GM12878 (cell line): ENCODE measurements at places on chromosomes 12 and 14. TPM values are rescaled to one million over a fixed set of nuclear protein-coding genes. Genes with fewer than 3 reads are reported as not detected.

DNA sequence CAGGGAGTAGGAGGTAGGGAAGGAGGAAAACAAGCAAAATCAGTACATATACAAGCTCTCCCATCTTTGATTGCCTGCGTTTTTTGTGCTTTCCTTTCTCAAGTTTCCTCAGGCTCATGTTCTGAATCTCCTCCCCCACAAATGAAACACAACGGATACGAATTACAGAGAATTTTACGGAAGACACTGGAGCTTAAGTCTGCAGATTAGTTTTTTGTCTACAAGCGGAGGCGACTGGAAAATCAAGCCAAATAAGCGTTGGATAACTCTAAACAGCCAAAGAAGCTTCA is 612 bp downstream of the WBP11 start:
- H3K4me1 ChIP-seq, result peaks cover 3% of the 10 kb centered on the region; the same call in 1 of the 2 replicates
- peak overlapping the region; percentile 98 for H3K4me3 ChIP-seq
- no peaks in the 10 kb centered on the region for H3K27me3 ChIP-seq
- no peak for DNase-seq

GRCh38 chr14:48398675-48399282 is 723.4 kb upstream of the MDGA2 start:
- DNase-seq, result no peak
- no peaks in the 10 kb centered on the region for H3K4me1 ChIP-seq
- H3K36me3 ChIP-seq, result no peaks in the 10 kb centered on the region
- no peak overlapping the region for H3K4me3 ChIP-seq

DNA sequence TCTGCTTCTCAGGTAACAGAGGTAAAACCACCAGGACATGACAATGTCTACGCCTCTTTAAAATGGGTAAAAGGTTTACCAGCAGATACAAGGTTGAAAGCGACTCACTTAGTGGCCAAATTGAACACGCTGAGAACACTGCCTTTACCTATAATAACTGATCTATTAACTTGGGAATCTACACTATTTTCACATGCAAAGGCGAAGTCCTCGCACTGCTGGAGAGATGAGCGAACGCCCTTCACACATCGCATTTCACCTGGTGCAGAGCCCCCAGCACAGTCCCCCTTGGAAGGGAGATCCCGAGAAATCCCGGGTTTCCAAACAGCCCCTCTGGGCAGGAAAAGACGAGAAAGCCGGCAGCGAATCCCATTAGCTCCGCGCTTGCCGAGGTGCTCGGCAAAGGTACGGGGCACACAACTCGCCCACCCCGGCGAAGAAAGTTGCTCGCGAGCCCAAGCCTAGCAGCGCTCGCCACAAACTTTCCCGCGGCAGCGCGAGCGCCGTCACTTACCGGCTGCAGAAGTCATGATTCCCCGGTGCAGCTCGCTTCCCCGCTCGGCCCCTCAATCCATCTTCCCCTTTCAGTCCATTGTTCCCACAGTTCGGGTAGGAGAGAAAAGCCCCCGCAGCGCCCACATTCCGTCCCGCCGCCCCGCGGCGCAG is 423 bp downstream of the FGD6 start:
- H3K27me3 ChIP-seq, result no peaks in the 10 kb centered on the region
- no peaks in the 10 kb centered on the region for H3K4me1 ChIP-seq
- no peak for DNase-seq

DNA sequence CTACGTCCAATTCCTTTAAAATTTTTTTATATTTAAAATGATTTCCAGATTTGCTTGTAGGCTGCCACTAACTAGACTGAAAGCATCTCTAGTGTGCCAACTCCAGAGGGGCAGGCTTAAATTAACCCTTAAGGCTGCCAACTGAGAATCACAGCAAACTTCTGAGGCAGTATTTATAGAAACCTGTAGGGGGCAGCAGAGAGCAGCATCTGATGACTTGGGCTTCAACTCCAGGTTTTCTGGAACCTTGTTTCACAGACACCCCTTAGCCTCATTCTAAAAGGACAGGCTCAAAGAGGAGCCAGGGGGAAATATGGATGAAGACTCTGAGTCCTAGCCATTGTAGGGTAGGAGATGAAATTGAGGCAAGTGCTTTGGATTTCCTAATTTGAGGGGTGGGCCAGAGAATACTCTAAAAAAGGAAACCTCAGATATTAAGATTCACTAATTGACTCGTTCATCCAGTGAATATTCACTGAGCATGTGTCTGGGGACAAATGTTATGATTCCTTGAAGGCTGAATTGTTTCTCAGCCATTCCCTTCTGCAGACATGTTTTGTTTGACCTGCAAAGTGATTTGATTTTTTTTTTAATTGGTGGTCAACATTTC is 63.3 kb upstream of the HSPB8 start:
- no peaks in the 10 kb centered on the region for H3K36me3 ChIP-seq
- no peak overlapping the region for H3K27ac ChIP-seq
- H3K4me3 ChIP-seq, result no peak overlapping the region

GRCh38 chr14:39232554-39233415 is 930 bp upstream of the MIA2 start:
- no peaks in the 10 kb centered on the region for H3K36me3 ChIP-seq
- H3K27me3 ChIP-seq, result no peaks in the 10 kb centered on the region
- DNase-seq, result no peak

GRCh38 chr12:22803725-22804124 is 178.8 kb downstream of the ETNK1 start:
- H3K36me3 ChIP-seq, result no peaks in the 10 kb centered on the region
- no peaks in the 10 kb centered on the region for H3K27me3 ChIP-seq
- no peaks in the 10 kb centered on the region for H3K4me1 ChIP-seq
- no peak for DNase-seq
- no peak overlapping the region for H3K4me3 ChIP-seq
- H3K27ac ChIP-seq, result no peak overlapping the region

GRCh38 chr12:103632554-103633216 is 45.6 kb downstream of the STAB2 start:
- H3K27ac ChIP-seq, result no peak overlapping the region
- peak; percentile 31 for DNase-seq
- no peak overlapping the region for H3K4me3 ChIP-seq
- H3K27me3 ChIP-seq, result no peaks in the 10 kb centered on the region; the same call in 1 of the 2 replicates
- no peaks in the 10 kb centered on the region for H3K36me3 ChIP-seq

DNA sequence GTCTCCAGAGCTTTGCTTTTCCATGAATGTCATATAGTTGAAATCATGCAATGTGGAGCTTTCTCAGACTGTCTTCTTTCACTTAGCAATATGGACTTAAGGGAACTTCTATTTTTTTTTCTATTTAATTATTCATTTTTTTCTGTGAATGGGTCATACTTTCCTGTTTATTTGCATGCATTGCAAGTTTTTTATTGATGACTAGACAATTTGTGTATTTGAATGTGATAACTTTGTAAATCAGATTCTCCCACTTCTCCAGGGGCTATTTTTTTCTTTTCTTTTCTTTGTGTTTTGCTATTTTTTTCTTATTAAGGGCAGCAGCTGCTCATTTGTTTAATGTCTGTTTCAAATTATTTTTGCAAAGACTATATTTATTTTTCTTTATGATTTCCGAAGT is 1019.8 kb upstream of the ATXN7L3B start:
- DNase-seq, result no peak
- no peaks in the 10 kb centered on the region for H3K36me3 ChIP-seq
- H3K4me3 ChIP-seq, result no peak overlapping the region
- no peaks in the 10 kb centered on the region for H3K4me1 ChIP-seq
- H3K27me3 ChIP-seq, result no peaks in the 10 kb centered on the region

GRCh38 chr12:124588751-124589267 is 21.4 kb upstream of the NCOR2 start:
- no peak overlapping the region for H3K27ac ChIP-seq
- no peaks in the 10 kb centered on the region; the same call in 1 of the 2 replicates for H3K4me1 ChIP-seq
- H3K4me3 ChIP-seq, result no peak overlapping the region
- H3K27me3 ChIP-seq, result no peaks in the 10 kb centered on the region
- H3K36me3 ChIP-seq, result no peaks in the 10 kb centered on the region
- no peak for DNase-seq

DNA sequence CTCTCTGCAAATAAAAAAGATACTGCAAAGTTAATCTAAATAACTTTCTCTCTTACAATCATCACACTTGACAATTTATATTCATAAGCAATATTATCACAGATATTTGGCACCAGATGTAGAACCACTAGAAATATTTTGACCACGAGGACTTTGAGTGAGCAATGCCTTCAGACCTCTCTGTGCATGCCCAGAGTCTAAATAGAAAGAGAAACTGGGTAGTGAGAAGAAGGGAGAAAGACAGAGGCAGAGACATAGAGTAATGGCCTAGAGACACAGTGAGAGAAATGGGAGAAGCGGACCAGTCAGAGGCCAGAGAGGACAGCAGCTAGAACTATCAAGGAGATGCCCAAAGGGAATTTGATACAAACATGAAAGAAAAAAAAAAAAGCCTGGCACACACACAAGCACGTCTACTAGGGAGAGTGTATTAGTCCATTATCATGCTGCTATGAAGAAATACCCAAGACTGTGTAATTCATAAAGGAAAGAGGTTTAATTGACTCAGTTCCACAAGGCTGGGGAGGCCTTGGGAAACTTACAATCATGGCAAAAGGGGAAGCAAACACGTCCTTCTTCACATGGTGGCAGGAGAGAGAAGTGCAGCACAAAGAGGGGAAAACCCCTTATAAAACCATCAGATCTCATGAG is 41.1 kb downstream of the BMP4 start:
- H3K36me3 ChIP-seq, result no peaks in the 10 kb centered on the region
- no peaks in the 10 kb centered on the region for H3K4me1 ChIP-seq
- no peak overlapping the region for H3K4me3 ChIP-seq
- H3K27ac ChIP-seq, result no peak overlapping the region

- no peak overlapping the region for H3K27ac ChIP-seq
- H3K36me3 ChIP-seq, result no peaks in the 10 kb centered on the region
- DNase-seq, result no peak
- no peaks in the 10 kb centered on the region for H3K4me1 ChIP-seq
Measured at GRCh38 chr12:105823810-105824209, 314.9 kb downstream of the NUAK1 start.

GRCh38 chr14:58749066-58749669 is 111.4 kb downstream of the DACT1 start:
- H3K4me1 ChIP-seq, result no peaks in the 10 kb centered on the region
- peak; percentile 86 for DNase-seq
- no peak overlapping the region for H3K27ac ChIP-seq
- no peaks in the 10 kb centered on the region for H3K27me3 ChIP-seq
- no peak overlapping the region for H3K4me3 ChIP-seq
- no peaks in the 10 kb centered on the region for H3K36me3 ChIP-seq

DNA sequence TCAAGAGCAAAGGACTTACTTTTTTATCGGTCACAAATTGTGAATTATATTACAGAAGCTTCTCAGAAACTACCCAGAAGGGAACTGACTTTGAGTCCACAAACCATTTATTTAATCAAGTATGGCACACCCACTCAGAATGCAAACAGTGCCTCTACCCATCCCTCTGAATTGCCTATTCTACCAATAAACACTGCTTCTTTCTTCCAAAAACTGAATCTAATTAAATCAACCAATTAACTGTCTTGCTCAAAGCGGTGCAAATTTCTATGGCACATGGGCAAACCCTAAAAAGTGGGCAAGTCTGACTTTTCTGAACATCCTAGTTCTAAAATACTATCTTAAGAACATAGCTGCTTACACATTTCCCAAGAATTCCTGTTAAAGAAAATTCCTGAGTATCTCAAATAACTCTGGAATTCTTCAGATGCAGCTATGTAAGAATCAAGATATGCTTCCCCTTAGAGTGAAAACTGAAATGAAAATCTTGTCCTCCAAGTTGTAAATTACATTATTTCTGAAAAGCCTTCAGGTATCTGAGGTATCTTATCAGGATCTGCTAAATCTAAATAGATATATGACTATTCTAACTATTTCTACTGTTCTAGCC is 4.3 kb downstream of the SPTLC2 start:
- no peaks in the 10 kb centered on the region for H3K27me3 ChIP-seq
- H3K4me3 ChIP-seq, result peak overlapping the region; percentile 5; the same call in 1 of the 2 replicates
- H3K27ac ChIP-seq, result no peak overlapping the region
- H3K36me3 ChIP-seq, result no peaks in the 10 kb centered on the region
- no peak for DNase-seq

GRCh38 chr14:56896231-56896630 is 86.0 kb upstream of the OTX2 start:
- no peak overlapping the region for H3K27ac ChIP-seq
- DNase-seq, result no peak
- no peaks in the 10 kb centered on the region for H3K4me1 ChIP-seq
- H3K36me3 ChIP-seq, result no peaks in the 10 kb centered on the region

- peaks cover 13% of the 10 kb centered on the region for H3K27me3 ChIP-seq
- no peak overlapping the region for H3K27ac ChIP-seq
- H3K4me3 ChIP-seq, result no peak overlapping the region
- no peak for DNase-seq
- no peaks in the 10 kb centered on the region for H3K4me1 ChIP-seq
Measured at GRCh38 chr12:84910549-84911241, 1.9 kb downstream of the SLC6A15 start.

DNA sequence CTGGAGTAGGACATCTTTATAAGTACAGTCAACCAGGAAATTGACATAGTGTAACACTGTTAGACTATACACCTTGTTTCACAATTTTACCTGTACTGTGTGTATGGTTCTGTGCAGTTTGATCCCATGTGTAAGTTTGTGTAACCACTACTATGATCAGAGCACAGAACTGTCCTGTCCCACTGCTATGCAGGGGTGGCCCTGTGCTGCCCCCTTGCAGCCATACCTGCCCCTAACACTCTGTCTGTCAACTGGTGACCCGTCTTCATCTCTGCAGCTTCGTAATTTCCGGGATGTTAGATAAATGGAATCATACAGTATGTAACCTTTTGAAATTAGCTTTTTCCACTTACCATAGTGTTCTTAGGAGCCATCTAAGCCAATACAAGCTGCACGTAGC is 58.7 kb upstream of the RD3L start:
- no peaks in the 10 kb centered on the region for H3K4me1 ChIP-seq
- no peak overlapping the region for H3K4me3 ChIP-seq
- no peaks in the 10 kb centered on the region for H3K27me3 ChIP-seq

DNA sequence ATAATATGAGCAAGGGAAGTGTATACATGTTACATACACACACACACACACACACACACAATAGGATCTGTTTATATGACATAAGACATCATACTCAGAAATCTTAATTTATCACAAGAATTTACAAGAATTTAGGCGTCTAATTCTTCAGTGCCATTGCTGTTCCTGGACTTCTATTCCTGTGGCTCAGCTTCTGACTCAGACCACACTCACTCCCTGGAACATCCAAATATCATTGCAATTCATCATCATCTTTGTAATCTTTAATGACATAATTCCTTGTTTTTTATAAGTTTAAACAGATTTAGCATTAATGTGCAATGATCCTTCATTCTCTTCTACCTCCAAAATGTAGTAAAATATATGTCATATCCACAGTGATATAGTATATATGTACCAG is 544.2 kb downstream of the FOXG1 start:
- H3K36me3 ChIP-seq, result no peaks in the 10 kb centered on the region
- no peaks in the 10 kb centered on the region for H3K4me1 ChIP-seq
- DNase-seq, result no peak
- no peaks in the 10 kb centered on the region for H3K27me3 ChIP-seq
- H3K27ac ChIP-seq, result no peak overlapping the region
- no peak overlapping the region for H3K4me3 ChIP-seq

MIPOL1 gene
- total RNA-seq, result not detected in 2 replicates

RPS6KL1 gene
- 2.8 and 4.2 TPM in 2 replicates for total RNA-seq

NEUROD4 gene
- not detected in 2 replicates for total RNA-seq

ENO2 gene
- total RNA-seq, result 65.4 and 65.5 TPM in 2 replicates

DBX2 gene
- total RNA-seq, result not detected in 2 replicates

IL26 gene
- total RNA-seq, result not detected in 2 replicates

LRRIQ1 gene
- total RNA-seq, result not detected in 2 replicates
